ENCODE measurements at places on chromosomes 2 and 18.

DNA sequence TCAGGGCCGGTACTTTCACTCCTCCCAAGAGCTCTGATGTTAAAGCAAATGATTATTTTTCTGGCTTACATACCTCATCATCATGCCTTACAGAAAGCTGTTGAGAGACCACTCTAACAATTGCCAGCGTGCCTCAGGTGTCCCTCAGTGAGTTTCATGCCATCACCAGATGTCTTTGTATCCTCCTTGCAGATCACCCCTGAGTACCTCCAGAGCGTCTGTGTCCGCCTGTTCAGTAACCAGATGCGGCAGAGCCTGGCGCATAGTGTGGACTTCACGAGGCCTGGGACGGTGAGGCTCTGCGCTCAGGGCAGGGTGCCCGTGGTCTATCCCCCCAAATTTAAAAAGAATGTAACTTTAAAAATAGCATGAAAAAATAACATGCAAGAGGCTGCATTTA, 41.3 kb downstream of the ARMC9 start:
- no peak for DNase-seq

GRCh38 chr18:60215432-60215831, 157.1 kb downstream of the MC4R start:
- no peak for DNase-seq

- no peak for DNase-seq
Observed at GRCh38 chr2:903223-903900, 47.3 kb upstream of the SNTG2 start.

GRCh38 chr18:3368193-3368592, 81.8 kb upstream of the TGIF1 start:
- peak; percentile 64 for DNase-seq

GRCh38 chr2:48792030-48792429, 36.5 kb upstream of the LHCGR start:
- DNase-seq: no peak

- no peak for DNase-seq
Observed at GRCh38 chr2:121862286-121862685, 106.8 kb downstream of the TSN start.

GRCh38 chr2:219028141-219028540, 13.2 kb downstream of the CFAP65 start:
- no peak for DNase-seq

- DNase-seq: no peak
Observed at GRCh38 chr2:19357402-19358241, 801 bp downstream of the OSR1 start.

- no peak for DNase-seq
Observed at GRCh38 chr2:42446503-42447271, 47.1 kb downstream of the KCNG3 start.

- no peak for DNase-seq
Observed at GRCh38 chr2:151673016-151673415, 61.3 kb downstream of the NEB start.

DNA sequence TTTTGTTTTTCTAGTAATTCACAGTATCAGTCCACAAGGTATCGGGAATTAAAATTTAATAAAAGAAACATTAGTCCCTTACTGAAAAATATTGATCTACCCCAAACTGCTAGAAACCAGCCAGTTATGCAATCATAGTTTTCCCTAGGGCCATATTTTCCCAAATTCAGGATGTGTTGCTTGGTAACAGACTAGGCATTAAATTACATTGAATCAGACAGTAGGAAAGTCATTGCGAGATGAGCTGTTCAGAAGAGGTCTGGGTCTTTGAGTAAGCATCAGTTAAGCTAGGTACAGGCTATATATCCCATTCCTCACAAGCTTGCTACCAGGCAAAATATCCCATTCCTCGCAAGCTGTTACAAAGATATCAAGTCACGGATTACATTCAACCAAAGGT, 123.0 kb upstream of the CCDC150 start:
- DNase-seq: peak; percentile 26

GRCh38 chr2:64439194-64439593, 14.8 kb upstream of the LGALSL start:
- no peak for DNase-seq

- no peak for DNase-seq
Observed at GRCh38 chr2:178479758-178480226, 465 bp upstream of the PLEKHA3 start.

GRCh38 chr2:151637271-151637781, 97.0 kb downstream of the NEB start:
- DNase-seq: no peak

DNA sequence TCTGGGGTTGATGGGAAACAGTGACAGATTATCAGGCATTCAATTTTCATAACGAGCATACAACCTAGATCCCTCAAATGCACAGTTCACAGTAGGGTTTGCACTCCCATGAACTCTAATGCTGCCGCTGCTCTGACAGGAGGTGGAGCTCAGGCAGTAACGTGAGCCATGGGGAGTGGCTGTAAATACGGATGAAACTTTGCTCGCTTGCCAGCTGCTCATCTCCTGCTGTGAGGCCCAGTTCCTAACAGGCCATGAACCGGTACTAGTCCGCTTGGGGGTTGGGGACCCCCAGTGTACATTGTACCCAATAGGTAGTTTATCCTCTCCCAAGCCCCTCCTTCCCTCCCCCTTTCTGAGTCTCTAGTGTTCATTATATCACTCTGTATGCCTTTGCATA, 94.6 kb downstream of the PTH2R start:
- no peak for DNase-seq

GRCh38 chr2:141714496-141714895, 416.3 kb downstream of the LRP1B start:
- DNase-seq: no peak

- DNase-seq: no peak
Observed at GRCh38 chr2:5701266-5701665, 9.1 kb downstream of the SOX11 start.

DNA sequence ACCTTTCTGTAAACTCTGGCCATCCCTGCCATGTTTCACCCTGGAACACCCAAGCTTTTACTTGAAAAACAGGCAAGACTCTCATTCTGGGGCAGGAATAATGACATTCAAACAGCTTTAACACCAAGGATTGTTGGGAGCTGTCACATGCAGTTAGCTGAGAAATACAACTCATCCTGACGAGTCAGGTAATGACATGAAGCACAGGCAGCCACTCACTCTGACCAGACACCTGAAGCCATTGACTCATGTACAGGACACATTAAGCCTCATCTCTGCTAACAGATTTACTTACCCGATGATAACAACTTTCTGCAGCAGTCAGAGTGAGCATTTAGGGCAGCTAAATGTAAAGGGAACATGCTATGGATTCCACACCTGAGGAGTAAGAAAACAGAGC, 163.1 kb upstream of the PGAP1 start:
- no peak for DNase-seq

DNA sequence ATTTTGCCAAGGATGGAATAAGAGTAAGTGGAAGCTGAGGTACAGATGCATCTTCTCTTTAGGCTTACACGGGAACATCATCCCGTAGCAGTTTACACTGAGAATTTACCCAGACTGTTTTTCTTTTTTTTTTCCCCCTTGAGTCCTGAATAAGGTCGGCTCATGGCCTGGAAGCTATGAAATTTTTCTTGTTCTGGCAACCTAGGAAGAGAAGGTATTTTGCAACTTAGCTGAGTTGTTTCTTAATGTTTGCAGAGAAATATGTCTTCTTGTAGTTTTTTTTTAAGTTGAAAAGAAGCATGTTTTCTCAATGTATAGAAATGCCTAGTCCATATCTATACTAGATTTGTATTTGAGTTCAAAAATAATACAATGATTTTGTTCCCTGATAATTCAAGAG, 712.5 kb downstream of the TDRD15 start:
- peak; percentile 15 for DNase-seq
